ENCODE measurements at places on chromosomes 12 and 14. TPM values are rescaled to one million over a fixed set of nuclear protein-coding genes. Genes with fewer than 3 reads are reported as not detected.
A peak's percentile ranks its signal among the peaks of the same experiment; 100 is the strongest.

GRCh38 chr12:92223481-92223880 is 77.8 kb upstream of the BTG1 start:
- no peaks in the 10 kb centered on the region for H3K27me3 ChIP-seq
- DNase-seq = no peak
- H3K4me1 ChIP-seq = no peaks in the 10 kb centered on the region
- no peak overlapping the region for H3K27ac ChIP-seq
- H3K36me3 ChIP-seq = no peaks in the 10 kb centered on the region
- no peak overlapping the region for H3K4me3 ChIP-seq

Gene MYH7
- total RNA-seq = not detected

GRCh38 chr12:40020261-40020691 is 85.6 kb downstream of the SLC2A13 start:
- DNase-seq = no peak
- no peaks in the 10 kb centered on the region for H3K36me3 ChIP-seq
- no peaks in the 10 kb centered on the region for H3K27me3 ChIP-seq
- no peak overlapping the region for H3K27ac ChIP-seq
- H3K4me3 ChIP-seq = no peak overlapping the region

GRCh38 chr14:70130482-70130881 is 58.3 kb downstream of the SLC8A3 start:
- no peak for DNase-seq
- no peaks in the 10 kb centered on the region for H3K36me3 ChIP-seq
- no peak overlapping the region for H3K4me3 ChIP-seq

DNA sequence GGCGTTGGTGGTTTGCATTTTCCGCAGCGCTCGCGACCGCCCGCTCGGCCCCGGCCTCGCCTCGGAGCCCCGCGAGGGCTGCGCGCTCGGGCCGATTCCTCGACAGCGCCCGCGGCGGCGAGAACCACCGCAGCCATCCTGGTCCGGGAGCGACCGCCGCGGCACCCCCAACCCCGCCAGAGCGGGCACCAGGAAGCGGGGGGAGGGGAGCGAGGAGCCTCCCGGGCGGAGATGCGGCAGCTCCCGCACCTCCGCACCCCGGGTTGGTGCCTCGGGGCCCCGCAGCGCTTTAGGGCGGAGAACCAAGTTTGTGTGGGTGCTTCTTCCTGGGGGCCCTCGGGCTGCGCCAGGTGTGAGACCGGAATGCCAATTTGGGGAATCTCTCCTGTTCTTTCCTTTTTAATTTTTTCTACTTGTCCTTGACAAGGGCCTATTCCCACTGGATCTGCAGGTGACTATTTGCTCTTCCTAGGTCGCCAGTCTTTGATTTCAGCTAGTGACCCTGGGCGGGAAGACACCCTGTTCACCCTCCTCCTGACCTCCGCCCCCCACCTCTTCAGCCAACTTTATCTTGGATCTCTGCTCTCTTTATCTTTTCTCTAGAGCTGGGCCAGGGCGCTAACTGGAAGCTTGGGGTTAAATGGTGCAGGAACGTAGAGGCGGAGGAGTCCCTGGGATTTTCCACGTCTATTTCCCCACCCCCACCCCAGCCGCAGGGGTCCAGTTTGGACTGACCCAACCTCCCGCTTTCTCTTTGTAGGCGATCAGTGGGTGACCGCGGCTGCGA is at the start of gene SOCS2:
SOCS2 (plus strand) TSS at position 751 of the 787 bp plus-strand sequence. CDS start 223 bp downstream, outside the sequence.
- H3K27ac ChIP-seq = peak within 1 kb of the TSS; percentile 78
- H3K36me3 ChIP-seq = peaks cover 2% of the 10 kb centered on the region
- DNase-seq = peak; percentile 39

Gene STAC3
- total RNA-seq = 0.26 TPM

Measured in fibroblast of lung (primary cell).